Stimulated activated CD4-positive, alpha-beta T cell treated with anti-CD3 and anti-CD28 coated beads, TNF-alpha, amount 100 ng/mL, for 1 hour (primary cell): ENCODE measurements at places on chromosomes 1 and 21.

GRCh38 chr21:37074197-37074510, 1.1 kb downstream of the TTC3 start:
- DNase-seq, result no peak

- DNase-seq, result no peak
These were observed 45.7 kb downstream of the ATP2B4 start for GRCh38 chr1:203672346-203672745.

DNA sequence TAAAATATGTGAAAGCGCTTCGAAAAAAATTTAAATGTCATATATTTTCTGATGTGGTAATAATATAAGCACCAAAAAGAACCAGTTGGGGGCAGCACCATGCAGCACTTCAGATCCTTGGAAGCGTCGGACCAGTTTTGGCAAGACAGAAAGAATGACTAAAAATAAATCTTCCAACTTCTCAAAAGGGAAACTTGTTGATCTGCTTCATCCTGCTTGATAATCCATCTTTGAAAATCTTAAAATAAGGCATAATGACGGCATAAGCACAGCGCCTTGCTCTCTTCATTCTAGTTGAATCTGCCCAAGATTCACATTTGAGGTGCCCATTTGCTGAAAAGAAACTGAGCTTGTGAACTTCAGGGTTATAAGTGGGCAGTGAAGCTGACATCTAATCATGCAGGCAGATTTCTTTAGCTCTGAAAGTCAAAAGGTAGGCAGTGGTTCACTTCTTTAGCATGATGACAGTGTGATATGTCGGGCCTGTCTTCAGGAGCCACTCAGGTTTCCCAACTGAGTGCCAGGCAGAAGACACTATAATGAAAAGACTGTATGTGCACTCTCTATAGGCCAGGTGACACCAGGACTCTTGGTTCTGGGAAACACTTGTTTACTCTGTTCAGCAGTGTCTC, 19.8 kb upstream of the MUTYH start:
- no peak for DNase-seq

GRCh38 chr21:16013570-16013969, 283.8 kb downstream of the USP25 start:
- no peak for DNase-seq
